ENCODE measurements at places on chromosomes 11 and 22.

DNA sequence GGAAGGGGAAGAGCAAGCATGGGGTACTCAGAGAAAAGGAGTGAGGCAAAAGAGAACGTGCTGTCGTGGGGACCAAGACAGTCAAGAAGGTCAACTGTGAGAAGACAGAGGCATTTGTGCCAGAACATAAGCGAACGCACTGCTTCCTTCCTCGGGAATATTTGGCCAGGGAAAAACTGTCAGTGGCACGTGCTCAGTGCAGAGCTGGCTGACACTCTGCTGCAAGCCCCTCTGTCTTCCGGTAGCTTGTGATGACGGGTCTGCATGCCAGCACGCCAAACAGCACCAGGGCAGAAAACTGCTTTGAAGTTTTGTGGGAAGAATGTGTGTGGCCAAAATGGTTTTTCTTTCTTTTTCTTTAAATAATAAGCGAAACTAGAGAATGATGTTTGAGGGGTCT lies 60.6 kb downstream of the SMCO4 start:
- DNase-seq = no peak

DNA sequence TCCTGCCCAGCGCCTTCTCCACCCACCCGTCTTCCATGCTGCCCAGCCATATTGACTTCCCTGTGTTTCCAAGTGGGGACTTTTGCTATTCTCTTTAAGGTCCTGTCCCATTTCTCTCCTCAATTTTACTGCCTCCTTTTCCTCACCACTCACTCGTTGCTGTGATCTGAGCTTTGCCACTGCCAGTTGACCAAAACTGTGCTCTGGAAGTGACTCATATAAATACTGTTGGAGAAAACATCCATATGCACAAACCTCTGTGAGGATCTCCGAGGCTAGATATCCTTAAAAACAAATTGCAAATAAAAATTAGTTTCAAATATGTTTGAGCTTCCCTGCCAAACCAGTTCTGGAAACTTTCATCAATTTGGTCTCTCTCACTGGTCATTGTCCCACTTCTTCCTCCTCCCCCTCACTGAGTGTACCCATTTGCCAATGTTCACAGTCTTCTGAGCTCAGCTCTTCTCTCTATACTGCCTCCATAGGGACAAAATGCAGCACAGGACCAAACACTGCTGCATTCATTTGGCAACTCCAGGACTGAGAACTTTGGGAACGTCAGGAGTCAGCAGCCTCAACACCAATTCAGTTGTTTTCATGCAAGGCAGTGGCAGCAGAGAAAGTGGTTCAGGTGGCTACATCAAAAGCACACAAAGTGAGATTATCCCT lies 34.0 kb upstream of the MMP13 start:
- DNase-seq = no peak

DNA sequence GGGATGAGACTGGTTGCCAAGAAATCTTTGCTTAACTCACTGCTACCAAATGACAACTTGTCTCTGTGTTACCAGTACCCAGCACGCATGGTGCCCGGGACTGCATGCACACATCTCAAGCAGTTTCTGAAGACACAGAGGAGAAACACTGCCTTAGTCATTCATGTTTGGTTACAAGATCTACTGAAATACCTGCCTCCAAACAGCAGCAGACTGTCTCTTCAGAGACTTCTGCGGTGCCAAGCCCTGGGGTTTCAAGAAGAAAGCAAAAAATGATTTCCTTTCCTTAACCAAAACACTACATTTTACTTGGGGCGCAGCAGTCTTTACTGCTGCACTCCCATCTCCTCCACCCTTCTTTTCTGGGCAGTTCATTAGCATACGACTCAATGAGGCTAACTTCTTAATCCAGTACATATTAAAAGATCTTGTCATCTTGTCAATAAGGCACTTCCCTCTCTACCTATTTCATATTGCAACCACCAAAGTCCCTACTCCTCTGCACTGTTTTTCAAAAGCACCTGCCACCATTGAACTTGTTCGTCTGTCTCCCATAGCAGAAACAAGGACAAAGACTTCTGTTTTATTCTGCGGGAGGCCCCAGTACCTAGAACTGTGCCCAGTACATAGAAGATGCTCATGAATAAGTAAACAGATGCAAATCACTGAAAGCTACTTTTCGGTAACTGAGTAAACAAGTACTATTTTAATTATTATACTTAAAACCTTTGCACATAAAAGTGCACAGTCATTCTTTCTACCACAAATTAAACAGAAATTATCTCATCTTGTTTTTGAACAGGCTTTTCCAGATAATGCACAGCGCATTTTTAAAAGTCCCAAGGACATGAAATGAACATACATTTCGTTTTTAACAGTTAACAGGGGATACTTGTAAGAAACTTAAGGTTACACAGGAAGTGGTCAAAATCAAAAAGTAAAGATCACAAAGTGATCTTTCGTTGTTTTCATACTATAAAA lies 4.0 kb downstream of the NAP1L4 start:
- no peak for DNase-seq

DNA sequence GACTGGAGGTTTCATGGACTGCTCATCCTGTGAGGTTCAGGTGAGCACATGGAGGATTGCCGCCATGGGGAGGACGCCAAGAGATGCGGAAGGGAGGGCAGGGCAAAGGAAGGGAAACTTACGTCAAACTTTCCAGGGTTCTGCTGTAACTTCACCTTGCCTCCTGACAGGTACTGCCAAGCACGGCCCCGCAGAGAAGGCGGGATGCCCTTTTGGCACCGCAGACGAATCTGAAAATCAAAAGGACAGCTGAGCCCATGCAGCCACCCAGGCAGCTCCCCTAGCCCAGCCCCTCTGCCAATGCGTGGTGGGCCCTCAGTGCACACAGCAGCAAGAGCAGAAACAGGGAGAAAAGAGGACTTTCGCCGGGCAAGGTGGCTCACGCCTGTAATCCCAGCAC lies 10.0 kb upstream of the CASTOR1 start:
- DNase-seq = peak; percentile 10

DNA sequence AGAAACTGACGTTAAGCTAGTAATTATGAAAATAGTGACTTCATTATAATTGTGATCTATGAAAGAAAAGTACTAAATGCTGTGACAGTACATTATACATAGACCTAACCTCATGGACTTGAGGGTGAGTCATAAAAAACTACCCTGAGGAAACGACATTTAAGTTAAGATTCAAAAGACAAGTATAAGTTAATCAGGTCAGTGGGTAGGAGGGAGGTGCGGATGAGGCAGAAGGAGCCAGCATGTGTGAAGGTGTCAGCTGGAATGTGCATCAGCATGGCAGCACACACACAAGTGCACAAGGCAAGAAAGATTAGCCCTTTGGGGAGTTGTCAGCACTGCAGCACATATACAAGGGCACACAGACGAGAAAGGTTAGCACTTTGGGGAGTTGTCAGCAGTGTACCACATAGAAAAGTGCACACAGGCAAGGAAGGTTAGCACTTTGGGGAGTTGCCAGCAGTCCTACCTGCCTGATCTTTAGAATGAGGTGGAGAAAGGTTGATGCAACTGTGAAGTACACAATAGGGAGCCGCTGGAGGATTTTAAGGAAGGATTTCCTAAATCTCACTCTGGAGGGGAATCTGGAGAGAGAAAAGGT lies 31.6 kb upstream of the CAVIN3 start:
- DNase-seq = no peak

GRCh38 chr11:113555071-113555619 lies 79.9 kb upstream of the DRD2 start:
- no peak for DNase-seq

DNA sequence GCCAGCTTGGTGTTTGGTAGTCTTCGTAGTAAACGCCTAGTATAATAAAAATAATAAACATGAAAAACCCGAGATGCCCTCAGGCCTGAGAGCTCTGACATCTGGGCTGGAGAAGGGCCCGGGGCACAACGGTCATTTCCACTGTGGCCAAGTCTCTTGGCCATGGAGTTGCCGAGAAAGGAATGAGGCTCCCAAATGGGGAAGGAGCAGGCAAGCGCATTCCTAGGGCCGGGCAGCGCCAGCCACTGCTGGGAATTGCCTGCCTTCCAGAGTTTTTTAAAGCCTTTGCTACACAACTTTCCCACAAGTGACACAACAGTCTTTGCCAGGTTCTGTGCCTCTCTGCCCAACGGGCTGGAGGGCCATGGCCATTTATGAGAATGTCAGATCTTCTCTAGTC lies 103.4 kb downstream of the NAV2 start:
- no peak for DNase-seq

DNA sequence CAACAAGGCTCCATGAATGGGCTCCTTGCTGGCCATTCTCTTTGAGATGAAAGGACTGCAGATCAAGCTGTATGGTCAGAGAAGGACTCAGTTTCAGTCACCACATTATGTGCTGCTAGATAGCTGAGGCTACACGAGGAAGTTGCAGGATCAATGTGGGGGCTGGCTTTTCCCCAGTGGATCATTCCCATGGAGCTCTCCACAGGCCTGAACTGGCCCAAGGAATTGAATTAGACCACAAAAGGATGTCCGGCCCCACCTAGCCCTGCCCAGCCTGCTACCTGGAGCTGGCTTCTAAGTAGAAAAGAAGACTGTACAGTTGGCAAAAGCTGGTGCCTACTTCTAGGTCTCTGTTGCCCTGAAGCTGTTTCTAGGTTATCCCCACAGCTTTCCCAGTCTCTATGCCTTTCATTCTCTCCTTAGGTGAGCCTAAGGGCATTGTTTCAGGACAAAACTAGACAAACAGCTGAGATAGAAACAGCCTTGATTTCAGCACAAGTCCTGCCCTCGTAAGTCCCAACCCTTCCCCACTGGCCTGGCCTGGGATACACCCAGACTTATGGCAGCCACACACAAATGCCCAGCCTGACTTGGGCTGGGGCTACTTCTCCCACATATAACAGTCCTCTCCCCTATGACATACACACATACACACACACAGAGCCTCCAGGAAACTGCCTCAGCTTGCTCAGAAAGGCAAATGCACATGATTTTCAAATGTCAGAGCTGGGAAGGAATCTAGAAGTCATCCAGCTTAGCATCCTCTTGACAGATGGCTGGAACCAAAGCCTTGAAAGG lies 129.1 kb upstream of the NCAM1 start:
- no peak for DNase-seq

- DNase-seq = no peak
Measured at GRCh38 chr11:61201476-61201875, 1.8 kb upstream of the PGA3 start.

- no peak for DNase-seq
Measured at GRCh38 chr22:31332010-31332409, 14.1 kb downstream of the PATZ1 start.
